ENCODE measurements at places on chromosomes 12 and 14.

DNA sequence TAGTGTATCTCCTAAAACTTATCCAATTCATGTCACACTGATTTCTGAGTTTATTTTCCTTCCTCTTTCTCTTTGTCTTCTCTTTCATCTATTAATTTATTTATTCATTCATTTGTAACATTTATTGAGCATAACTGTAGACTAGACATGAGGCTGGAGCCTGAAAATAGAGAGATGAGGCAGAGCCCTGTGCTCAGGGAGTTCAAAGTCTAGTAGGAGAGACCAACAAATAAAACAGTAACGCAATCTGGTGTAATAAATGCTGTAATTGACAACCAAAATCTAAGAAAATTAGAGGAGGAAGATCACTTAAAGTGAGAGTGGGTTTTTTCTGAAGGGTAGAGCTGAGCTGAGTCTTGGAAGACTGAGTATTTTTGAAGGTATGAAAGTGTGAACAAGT, 87.5 kb downstream of the POLR3B start:
- no peak for DNase-seq

DNA sequence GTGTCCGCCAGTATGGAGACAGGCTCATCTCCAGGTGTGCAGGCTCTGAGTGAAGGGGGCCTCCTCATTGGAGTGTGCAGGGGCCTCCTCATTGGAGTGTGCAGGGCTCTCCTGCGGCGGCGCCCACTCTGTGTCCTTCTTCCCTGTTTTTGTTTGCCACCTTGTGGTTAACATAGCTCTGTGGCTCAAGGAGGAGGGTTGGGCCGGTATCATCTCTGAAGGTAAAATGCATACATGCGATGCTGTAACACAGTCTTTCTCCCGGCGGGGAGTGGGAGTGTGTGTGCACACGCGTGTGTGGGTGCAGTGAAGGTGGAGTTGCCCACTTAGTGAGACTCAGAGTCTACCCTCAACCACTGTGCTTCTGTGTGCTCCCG, 429.4 kb downstream of the ZFP36L1 start:
- DNase-seq: no peak

DNA sequence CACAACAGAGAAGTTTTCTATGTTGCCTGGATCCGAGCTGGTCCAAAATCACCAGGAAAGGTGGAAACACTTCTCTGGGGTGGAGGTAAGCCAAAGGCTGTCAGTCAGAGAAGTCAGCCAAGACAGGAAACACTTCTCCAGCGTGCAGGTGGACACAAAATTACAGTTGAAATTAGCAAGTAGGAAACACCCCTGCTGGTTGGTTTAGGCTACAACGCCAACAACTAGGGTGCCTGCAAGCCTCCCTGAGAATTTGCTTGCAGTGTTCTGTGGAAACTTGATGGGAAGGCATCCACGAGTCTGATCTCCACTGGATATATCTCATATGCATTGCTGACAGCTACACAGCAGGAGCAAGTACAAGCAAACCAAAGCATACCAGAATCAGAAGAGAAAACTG, 600.5 kb downstream of the RERGL start:
- no peak for DNase-seq

DNA sequence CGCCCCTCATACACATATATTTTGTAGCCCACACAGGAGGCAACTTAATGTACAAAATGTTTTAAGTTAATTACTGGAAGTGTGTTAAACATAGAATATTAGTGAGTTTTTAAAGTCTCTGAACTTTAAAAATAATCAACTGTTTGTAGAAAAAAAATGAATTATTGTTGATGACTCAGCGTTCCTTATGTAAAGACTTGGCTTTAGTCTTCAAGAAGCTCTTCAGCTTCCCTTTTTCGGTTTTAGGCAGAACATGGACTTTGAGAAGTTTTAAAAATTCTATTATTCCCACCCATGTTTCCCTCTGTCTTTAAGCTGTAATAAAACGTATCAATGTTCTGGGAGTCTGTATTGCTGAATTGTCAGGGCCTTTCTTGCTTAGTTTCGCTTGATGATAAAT, 269.5 kb downstream of the FBXL14 start:
- no peak for DNase-seq

GRCh38 chr14:56676042-56676441, 96.4 kb downstream of the TMEM260 start:
- DNase-seq: no peak

GRCh38 chr12:39287409-39287808, 155.5 kb downstream of the KIF21A start:
- DNase-seq: no peak

DNA sequence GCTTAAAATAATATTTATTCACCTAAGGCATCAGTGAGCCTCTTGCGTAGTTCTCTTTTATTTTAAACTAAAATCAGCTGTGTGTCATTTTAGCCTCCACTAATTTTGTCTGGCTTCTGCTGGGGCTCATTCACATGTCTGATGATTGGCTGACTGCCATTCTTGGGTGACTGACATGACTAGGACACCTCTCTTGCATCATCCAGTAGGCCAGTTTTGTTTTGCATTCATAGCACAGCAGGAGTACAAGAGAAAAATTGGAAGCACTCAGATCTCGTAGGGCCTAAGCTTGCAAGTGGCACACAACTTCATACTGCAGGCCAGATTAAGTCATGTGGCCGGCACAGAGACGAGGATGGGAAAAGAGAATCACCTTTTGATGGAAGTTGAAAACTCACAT, 1226.5 kb downstream of the GALC start:
- no peak for DNase-seq

DNA sequence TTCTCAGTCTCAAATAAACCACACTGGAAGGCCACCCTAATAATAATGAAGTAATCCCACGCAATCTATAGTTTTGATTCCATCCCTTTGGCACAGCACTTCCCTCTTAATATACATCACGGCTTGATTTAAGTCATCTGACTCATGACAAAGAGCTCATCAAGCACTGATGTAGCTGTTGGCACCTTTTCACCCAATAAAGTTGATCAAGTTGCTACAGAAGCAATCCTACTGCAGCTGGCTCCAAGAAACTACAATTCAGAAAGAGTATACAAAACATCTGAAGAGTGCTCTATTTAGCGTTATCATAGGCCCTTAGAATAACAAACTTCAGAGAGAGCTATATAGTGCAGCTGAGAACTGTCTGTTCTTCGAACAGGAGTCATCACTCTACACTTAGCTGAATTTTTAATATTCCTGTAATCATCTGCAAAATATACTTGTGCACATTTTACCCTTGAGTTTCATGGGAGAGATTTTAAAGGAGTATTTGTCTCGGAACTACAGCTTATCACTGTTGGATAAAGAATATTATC, 94.9 kb downstream of the OSBPL8 start:
- no peak for DNase-seq

DNA sequence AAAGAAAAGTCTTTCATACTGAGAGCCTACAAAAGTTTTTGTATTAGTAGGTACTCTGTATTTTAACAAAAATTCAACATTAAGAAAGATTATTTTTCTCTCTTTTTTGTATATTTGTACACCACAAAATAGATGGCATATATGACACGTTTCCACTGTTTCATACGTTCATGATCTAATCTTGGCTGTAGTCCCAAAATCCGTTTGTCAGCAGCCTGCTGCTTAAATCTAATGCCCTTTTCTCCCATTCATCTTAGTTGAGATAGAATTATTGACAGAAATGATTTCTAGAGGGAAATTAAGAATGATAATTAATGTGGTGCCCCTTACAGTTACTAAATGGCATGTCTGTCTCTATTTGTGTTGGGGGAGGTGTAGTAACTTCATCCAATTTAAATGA, 140.7 kb upstream of the NOVA1 start:
- DNase-seq: no peak

GRCh38 chr14:83164591-83164990, 1630.9 kb upstream of the SEL1L start:
- DNase-seq: no peak

DNA sequence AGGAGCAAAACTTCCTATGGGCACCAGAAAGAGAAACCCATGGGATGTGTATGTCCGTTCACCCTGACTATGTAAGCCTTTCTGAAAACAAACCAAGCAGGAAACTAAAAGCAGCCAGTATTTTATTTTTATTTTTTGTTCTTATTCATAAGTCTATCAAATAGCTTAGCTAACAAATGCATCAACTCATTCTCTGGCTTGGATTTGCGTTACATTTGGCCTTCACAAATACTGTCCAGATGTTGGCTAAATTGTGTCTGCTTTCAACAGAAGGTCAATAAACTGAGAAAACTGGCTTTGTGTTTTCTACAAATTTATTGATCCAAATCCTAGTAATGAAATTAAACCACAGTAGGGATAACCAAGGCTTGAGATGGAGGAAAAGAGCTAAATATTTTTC, 379.0 kb downstream of the NOVA1 start:
- no peak for DNase-seq

GRCh38 chr14:22532345-22533056, 56.5 kb downstream of the DAD1 start:
- DNase-seq: no peak

- no peak for DNase-seq
These were observed 37.3 kb upstream of the ZDHHC17 start for GRCh38 chr12:76726626-76727025.

Measured in NCI-H1436 (cell line).